ENCODE measurements at places on chromosomes 6 and 20.

- no peak for DNase-seq
Measured at GRCh38 chr6:21198032-21198640, 395.4 kb upstream of the SOX4 start.

- DNase-seq = no peak
Measured at GRCh38 chr6:119467488-119468081, 118.0 kb upstream of the MAN1A1 start.

- DNase-seq = no peak
Measured at GRCh38 chr6:53437557-53438202, 88.9 kb upstream of the ELOVL5 start.

DNA sequence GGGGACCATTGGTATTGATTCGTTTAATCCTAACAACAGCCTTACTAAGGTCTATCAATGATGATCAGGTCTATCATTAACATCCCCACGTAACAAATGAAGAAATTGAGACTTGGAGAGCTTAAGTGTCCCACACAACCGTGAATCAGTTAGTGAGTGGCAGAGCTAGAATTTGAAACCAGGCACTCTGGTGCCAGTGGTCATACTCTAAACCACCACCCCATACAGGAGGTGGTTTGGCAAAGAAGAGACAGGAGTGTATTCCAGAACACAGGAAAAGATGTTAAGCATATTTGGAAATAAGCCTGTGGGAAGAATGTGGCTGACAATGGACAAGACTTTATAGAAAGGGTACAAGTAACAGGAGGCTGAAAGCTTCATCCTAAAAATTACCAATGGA lies 35.7 kb upstream of the MARCKS start:
- no peak for DNase-seq

DNA sequence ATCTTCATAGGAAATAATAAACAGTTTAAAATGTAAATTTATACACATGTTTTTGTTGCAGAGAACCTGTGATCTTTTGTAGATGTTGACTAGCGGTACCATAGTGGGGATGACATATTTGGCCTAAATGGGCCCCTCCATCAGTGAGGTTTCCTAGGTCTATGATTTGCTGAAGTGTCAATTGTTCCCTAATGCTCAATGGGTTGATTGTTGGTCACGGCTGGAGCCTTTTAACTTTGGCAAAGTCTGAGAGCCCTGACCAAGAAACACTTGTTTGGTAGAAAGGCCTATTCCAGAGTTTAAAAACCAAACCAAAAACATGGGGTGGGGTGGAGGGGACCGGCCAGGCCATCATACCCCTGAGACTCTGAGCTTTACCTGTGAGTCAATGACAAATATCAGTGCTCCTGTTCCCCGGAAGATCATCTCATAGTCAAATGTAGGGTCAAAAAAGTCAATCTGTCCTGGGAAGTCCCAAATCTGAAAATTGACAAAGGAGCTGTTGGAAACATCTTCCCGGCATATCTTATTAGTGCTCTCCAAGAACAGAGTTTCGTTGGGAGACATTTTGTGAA lies 25.1 kb downstream of the RRAGD start:
- DNase-seq = no peak

GRCh38 chr6:11140056-11140455 lies 28.5 kb upstream of the ERVFRD-1 start:
- DNase-seq = no peak

- DNase-seq = peak; percentile 59
Measured at GRCh38 chr6:165884813-165885765, 222.0 kb upstream of the PDE10A start.

- DNase-seq = no peak
Measured at GRCh38 chr6:16470502-16471221, 232.3 kb downstream of the GMPR start.

DNA sequence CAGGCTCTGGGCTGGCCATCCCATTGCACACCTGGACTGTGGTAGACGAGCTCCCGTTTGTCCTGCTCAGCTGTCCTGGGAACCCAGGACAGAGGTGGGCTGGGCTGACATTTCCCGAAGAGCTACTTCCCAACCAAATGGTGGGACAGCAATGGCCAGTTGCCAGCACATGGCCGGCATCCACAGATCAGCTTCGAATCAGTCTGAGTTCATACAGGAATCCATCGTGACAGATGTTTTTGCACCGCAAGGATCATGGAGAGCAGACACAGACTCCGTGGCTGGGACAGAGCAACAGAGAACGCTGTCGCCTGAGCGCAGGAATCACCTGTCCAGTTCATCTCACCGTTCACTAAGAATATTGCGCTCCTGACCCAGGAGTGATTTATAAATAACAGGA lies 198.5 kb downstream of the TTLL2 start:
- no peak for DNase-seq

GRCh38 chr20:40232756-40233155 lies 456.3 kb downstream of the MAFB start:
- DNase-seq = no peak

DNA sequence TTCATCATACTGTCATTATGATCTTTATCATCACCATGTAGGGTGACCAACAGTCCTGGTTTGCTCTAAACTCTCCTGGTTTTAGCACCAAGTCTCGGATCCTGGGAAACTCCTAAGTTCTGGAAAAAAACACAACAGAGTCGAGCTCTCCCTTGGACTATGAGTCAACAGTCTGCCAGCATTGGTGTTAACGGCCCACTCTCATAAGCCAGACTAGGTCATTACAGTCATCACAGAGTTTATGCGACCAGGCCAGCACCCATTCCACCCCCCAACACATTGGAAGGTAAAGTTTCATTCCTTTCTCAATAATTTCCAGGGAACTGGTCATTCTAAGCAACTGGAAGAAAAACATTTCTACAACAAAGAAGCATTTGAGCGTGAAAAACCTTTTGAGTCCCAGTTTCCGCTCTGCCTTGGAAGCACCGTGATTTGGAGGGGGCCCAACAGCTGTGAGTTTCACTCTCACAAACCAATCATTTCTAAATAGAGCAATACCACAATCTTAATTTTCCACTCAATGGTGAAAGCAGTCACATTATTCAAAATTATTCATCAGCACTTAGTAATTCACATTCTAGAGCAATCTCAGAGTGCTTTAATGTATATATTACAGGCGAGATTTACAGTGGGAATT lies 445.0 kb downstream of the CDH26 start:
- DNase-seq = no peak

GRCh38 chr20:5531318-5532081 lies 214.7 kb upstream of the PROKR2 start:
- no peak for DNase-seq

DNA sequence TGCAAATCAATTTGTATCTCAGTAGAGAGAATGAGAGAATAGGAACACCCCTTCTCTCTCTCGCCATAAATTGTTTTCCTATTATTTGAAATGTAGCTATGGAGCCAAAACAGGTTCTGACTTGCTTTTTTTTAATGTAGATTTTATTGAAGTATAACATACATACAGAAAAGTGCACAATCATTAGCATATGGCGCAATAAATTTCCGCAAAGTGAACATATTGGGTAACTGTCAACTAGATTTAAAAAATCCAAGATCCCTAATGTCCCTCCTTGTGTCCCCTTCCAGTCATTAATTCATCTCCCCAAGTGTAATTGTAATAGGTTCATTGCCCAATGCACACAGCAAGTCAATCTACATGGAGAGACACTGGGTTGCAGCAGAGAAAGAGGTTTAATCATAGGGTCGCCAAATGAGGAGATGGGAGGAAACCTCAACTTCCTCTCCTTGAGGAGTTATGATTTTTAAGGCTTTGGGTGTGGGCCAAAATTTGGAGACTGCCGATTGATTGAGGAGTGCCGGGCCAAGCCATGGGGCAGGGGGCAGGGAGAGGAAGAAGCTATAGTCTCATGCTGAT lies 43.3 kb upstream of the TGM3 start:
- DNase-seq = no peak

GRCh38 chr20:35318502-35319157 lies 26.4 kb upstream of the FAM83C start:
- DNase-seq = no peak

GRCh38 chr20:10674684-10675449 lies 1.1 kb upstream of the JAG1 start:
- DNase-seq = no peak
